Stimulated activated CD4-positive, alpha-beta T cell treated with anti-CD3 and anti-CD28 coated beads, Interleukin-12 subunit alpha, Interleukin-12 subunit beta, amount 100 ng/mL, for 48 hours (primary cell): ENCODE measurements at places on chromosomes 5 and 9.

GRCh38 chr9:8252445-8252844, 452.9 kb upstream of the DMAC1 start:
- no peak for DNase-seq

DNA sequence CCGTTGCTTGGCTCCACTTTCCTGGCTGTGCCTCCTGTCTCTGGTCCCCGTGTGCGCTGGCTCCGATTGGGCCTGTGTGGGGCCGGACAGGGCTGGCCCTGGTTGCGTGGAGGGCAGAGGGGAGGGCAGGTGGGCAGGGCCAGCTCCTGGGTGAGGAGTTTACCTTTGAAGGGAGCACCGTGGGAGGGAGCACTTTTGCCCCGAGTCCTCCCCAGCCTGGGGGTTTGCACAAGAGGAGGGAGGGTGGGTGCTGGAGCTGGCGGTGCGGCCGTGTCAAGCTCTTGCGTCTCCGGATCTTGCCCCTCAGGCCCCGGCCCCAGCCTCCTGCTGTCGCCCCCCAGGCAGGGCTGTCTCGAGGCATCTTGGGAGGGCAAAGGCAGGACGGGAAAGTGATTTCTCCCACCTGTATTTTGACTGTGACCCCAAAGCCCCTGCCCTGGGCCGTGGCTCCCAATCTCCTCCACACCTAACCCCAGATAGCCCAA, 48.3 kb upstream of the EXOC3 start:
- DNase-seq = no peak

- DNase-seq = no peak
Measured at GRCh38 chr5:141805874-141806595, 72.2 kb downstream of the PCDH1 start.

DNA sequence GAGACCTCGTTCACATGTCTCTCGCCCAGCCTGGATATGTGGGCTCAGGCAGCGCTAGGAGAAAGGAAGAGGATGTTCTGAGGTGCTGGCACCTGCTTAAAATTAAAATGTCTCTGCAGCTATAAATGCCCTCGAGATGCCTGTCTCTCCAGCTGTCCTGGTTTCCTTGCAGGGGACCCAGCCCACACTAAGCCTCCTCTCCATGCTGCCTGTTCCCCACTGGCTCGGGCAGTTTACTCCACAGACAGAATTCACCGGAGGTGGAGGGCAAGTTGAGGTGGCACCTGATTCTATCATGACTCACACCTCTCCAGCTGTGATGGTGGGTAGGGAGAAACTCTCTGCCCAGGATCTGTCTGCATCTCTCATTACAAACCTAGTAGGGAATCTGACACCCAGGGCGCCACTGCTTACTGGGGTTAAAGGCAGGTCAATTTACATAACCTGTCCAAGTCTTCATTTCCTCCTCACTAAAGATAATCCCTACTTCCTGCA, 420.9 kb downstream of the SPOCK1 start:
- DNase-seq = no peak

DNA sequence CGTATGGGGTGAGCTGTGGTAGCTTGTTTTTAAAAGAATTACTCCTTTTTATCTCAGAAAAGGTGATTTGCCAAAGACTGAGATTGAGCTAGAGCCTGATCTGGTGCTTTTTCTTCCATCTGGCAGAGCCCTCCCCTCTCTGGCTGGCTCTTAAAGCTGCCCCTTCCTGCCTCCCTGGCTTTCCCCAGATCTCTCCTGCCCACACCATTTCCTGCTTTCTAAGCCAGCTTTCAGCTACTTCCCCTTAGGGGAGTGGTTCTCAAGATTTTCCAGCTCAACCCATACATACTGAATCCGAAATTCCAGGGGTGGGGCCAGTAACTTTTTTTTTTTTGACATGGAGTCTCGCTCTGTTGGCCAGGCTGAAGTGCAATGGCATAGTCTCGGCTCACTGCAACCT, 4.8 kb upstream of the ACOT12 start:
- DNase-seq = no peak

GRCh38 chr5:143552680-143553079, 149.2 kb upstream of the NR3C1 start:
- DNase-seq = no peak

GRCh38 chr9:127614961-127615360, 2.9 kb downstream of the STXBP1 start:
- DNase-seq = no peak

DNA sequence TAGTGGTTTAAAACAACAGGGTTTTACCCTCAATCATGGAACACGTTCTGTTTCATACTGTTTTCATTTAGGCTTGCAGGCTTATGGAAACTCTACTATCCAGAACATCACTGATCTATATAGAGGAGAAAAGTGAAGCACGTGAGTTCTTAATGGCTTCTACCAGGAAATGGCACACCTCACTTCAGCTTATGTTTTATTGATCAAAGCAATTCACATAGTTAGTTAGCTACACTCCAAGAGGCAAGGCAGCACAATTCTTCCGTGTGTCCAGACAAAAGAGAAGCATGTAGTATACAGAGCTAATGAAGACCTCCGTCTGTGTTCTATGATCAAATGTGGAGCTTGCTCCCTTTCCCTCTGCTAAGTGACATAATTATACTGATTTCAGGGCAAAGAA, 353.3 kb upstream of the CD180 start:
- DNase-seq = no peak

GRCh38 chr5:111742177-111742994, 14.6 kb downstream of the NREP start:
- DNase-seq = no peak

DNA sequence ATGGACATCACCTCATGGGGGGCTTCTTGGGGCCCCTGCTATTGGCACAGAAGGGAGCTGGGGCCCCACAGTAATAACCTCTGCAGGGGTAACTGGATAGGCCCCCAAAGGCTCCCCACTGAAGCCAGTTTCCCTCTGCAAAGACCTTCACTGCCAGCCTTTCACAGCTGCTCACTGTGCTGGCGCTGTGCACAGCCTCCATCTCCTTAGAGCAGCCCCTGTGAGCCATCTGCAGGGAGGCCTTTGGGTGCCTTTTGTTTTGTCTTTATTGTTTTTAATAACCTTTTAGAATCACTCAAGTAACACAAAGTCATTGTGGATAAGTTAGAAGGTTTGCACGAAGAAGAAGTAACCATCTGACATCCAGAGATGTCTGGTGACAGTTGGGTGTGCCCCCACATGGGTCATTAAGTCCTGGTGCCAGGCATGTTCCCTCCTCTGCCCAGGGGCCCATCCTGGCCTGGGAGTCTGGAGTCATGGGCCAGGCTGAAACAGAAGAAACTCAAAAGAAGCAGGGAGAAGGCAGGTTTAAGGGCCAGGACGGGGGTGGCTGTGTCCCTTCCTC, 42.7 kb downstream of the NCS1 start:
- no peak for DNase-seq

GRCh38 chr5:50445296-50445949, 4.3 kb upstream of the EMB start:
- no peak for DNase-seq

DNA sequence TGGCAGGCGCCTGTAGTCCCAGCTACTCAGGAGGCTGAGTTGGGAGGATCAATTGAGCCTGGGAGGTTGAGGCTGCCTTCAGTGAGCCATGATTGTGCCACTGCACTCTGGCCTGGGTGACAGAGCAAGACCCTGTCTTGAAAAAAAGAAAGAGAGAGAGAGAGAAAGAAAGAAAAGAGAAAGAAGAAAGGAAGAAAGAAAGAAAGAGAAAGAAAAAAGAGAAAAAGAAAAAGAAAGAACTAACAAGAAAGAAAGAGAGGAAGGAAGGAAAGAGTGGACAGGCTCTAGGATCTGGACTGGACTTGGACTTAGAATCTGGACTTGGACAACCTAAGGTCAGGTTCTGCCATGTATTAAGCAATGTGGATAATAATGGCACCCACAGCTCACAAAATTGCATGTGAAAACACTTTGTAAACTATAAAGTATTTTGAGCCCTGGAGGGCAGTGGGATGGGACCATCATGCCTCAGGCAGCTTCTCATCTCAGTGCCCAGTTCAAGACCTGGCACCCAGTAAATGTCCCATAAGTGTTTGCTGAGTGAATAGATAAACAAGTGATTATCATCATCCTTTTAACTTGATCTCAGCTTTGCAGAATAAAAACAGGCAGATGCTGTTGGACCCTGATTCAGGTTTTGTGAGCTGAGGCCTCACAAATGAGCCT, 12.8 kb upstream of the PHF19 start:
- no peak for DNase-seq

DNA sequence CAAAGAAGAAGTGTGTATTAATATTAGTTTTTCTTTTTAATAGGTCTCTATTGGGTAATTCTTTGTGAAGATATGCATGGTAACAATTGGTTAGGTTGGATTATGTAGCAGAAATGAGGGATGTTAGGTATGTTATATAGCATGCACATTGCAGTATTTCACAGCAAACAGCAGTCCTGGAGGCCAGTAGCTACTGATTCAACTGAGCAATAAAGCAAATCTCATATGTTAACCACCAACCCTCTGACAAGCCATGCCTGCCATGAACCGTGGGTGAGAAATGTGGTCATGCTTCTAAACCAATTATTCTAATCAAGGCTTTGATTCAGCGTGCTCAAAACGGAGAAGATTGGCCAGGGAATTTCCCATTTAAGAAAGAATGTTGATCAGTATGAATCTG, 313.0 kb upstream of the CDH6 start:
- no peak for DNase-seq

- no peak for DNase-seq
Measured at GRCh38 chr5:118557251-118557661, 431.1 kb downstream of the DTWD2 start.

DNA sequence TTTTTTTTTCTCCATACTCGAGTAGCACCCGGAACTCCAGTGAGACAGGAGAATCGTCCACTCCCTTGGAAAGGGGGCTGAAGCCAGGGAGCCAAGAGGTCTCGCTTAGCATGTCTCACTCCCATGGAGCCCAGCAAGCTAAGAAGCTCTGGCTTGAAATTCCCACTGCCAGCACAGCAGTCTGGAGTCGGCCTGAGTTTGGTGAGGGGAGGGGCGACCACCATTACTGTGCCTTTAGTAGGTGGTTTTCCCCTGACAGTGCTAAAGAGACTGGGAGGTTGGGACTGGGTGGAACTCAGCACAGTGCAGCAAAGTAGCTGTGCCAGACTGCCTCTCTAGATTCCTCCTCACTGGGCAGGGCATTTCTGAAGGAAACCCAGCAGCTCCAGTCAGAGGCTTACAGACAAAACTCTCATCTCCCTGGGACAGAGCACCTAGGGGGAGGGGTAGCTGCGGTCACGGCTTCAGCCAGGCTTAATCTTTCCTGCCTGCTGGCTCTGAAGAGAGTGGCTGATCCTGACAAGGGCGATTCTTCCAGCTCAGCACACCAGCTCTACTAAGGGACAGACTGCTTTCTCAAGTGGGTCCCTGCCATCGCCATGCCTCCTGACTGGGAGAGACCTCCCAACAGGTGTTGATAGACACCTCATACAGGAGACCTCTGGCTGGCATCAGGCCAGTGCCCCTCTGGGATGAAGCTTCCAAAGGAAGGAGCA, 414.5 kb upstream of the ZNF608 start:
- no peak for DNase-seq

DNA sequence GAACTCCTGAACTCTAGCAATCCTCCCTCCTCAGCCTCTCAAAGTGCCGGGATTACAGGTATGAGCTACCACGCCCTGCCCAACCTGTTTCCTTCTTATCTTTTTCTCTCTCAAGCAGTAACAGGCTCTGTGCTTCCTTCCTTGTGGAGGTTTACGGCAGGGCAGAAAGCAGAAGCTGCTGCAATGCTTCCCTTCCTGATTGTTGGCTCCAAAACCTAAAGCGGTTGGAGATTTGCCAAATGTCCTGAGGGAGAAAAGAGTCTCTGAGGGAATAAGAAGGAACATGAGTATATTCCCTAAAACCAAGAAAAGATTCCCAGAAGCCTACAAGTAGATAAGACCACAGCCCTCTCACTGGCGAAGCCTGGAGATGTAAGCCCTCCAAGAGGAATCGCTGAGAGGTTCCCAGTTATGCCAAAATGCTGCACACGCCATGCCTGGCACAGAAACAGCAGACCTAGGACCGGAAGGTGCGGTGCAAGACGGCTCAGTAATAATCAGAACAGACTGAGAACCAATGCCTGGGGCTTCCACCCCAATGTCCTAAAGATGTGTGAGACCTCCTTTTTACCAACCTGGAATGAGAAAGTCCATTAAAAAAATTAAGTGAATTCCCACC, 73.2 kb downstream of the APTX start:
- no peak for DNase-seq

DNA sequence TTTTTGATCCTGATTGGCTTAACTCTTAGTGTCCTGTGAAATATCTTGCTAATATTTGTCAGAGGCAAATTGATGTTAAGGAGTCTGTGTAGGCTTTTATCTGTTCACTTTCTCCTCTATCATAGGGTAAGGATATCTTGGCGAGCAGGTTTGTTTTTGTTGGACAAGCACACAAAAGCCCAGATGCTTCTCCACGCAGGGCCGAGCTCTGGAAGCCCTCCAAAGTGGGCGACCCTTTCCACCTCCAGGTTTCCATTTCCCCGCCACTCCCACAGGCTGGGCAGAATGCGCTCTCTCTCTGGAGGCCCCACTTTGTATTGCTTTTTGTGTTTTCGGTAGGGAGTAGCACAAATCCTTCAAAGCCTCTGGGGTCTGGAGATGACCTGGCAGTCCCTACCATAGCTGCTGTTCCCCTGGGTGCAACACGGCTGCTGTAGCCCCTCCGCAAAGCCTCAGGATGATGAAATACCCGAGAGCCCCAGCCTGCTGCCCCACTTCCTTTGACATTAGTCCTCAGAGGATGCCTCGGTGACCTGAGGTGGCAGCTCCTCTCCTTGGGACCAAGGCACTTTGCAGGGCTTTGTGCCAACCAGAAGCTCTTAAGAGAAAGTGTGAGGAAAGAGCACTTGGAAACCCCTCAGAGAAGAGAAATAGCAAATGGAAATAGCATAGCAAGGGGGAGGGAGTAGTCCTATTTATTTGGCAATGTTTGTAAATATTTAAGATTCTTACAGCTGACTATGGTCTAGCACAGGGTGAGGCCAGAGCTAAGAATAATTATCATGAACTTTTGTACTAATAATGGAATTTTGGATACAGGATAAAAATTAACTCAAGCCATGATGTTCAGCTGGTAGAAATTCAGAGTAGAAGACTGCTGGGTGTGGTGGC, 122.8 kb downstream of the ARHGEF28 start:
- DNase-seq = no peak

- no peak for DNase-seq
Measured at GRCh38 chr5:32836176-32836575, 125.1 kb downstream of the NPR3 start.

DNA sequence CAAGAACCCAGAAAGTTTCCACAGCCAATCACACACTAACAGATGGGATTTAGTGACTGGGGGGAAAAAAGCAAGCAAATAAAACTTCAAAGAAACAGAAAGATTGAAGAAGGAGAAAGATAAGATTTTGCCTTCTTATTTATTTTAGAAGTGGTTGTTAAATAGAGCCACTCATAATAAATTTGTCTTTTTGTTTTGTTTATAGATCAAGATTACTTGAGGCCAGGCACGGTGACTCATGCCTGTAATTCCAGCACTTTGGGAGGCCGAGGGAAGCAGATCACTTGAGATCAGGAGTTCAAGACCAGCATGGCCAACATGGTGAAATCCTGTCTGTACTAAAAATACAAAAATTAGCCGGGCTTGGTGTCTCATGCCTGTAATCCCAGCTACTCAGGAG, 94.9 kb upstream of the RANBP3L start:
- DNase-seq = no peak
